Activated T-cell treated with anti-CD3 and anti-CD28 coated beads, Interleukin-2, amount 50 U/mL, for 4 hours (primary cell): ENCODE measurements at places on chromosomes 11 and 22.

- DNase-seq = no peak
Observed at GRCh38 chr11:23540101-23540561, 679.9 kb upstream of the CCDC179 start.

DNA sequence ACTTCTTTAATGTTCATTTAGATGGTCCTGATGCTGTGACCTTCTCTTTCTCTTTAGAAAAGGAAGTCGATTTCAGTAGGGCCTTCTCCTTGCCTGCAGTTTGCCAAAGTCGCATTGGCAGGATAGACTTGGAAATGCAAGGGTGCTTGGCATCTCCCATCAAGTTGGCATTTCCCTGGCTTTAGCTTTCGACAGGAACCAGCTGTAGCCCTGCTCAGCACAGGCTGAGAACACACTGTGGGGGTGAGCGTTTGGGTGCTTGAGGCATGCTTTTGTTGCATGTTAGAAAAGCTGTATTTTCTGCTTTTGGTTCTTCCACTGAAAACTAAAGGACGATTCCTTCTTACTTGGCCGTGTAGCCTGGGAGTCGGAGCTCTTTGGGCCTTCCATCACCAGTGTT, 37.7 kb downstream of the LDLRAD3 start:
- no peak for DNase-seq

GRCh38 chr22:42111798-42112197, 18.8 kb downstream of the CYP2D6 start:
- DNase-seq = no peak

- no peak for DNase-seq
Observed at GRCh38 chr22:37187891-37188761, at the start of gene C1QTNF6. C1QTNF6 (minus strand) TSS chr22:37188247; CDS start chr22:37188213, 34 bp downstream.

GRCh38 chr11:113313601-113314000, 782 bp upstream of the TTC12 start:
- DNase-seq = no peak

GRCh38 chr11:73291781-73292524, 16.1 kb upstream of the ARHGEF17 start:
- no peak for DNase-seq

- DNase-seq = no peak
Observed at GRCh38 chr22:29994943-29995342, 85.3 kb upstream of the HORMAD2 start.

- no peak for DNase-seq
Observed at GRCh38 chr11:128098781-128099180, 488.6 kb downstream of the ETS1 start.

DNA sequence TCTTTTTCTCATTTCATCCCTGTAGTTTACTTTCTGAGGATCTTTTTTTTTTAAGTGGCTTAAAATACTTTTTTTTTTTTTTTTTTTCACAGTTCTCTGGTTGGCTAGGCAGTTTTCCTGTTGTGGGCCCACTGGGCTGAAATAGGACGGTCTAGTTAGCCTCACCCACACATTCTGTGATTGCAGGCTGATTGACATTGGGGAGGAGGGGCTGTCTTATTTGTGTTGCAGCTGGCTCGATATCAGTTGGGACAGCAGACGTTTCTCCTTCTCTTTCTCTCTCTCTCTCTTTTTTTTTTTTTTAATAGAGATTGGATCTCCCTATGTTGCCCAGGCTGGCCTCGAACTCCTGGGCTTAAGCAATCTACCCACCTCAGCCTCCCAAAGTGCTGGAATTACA, 6.9 kb downstream of the BCR start:
- no peak for DNase-seq

DNA sequence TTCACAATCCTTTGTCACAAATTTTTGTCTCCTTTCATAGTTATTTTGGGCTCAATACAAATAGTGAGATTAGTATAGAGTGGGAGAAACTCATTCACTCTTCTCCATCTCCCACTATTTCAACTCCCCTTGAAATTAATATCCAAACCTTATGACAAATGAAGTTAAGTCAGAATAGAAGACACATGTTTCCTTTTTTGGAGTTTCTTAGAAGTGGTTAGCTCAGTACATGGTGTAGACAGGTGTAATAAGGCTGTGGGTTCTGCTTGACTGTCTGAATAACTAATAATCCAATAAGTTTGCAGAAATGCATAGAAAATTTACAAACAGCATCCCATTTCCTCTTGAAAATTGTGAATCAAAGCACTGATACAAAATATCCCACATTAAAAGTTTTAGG, 10.8 kb upstream of the HSPA8 start:
- DNase-seq = no peak
